ENCODE measurements at places on chromosomes 4 and X. TPM values are rescaled to one million over a fixed set of nuclear protein-coding genes. Genes with fewer than 3 reads are reported as not detected.

MAGEA2B gene
- total RNA-seq: not detected

HS3ST1 gene
- total RNA-seq: not detected

GRCh38 chr4:17875402-17876070 is 64.8 kb downstream of the NCAPG start:
- no peak for DNase-seq

DNA sequence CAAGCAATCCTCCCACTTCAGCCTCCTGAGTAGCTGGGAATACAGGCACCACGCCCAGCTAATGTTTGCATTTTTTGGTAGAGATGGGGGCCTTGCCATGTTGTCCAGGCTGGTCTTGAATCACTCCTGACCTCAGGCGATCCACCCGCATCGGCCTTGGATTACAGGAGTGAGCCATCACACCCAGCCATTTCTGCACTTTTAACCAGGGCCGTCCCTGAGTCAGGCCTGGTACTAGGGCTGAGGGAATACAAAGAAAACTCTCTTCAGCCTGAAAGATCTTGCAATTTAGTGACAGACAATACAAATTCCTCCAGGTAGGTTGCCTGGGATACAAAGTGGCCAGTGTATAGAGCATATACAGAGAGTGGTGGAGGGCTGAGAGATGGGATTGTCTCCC is 65.8 kb downstream of the BCOR start:
- DNase-seq: no peak

GRCh38 chr4:122731676-122732075 is 828 bp upstream of the BBS12 start:
- DNase-seq: no peak
